Right kidney (tissue), 9 donors: ENCODE measurements at places on chromosomes 2 and 18.

DNA sequence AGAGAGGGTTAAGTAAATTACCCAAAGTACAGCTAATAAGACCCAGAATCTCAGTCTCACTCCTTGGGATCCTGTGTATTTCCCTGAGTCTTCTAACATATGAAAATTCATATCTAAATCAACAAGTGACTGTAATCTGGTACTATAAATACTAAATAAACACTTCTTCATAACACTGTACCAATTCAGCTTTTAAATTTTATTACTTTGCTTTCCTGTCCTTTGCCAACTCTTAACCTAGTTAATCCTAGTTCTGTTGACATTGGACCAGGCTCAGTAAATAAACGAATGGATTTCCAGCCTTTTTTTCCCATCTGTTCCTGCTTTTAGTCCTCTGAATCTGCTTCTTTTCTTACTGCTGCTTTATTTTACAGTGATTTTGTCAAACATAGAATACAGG lies 13.8 kb downstream of the MRPL35 start:
- DNase-seq, result no peak

DNA sequence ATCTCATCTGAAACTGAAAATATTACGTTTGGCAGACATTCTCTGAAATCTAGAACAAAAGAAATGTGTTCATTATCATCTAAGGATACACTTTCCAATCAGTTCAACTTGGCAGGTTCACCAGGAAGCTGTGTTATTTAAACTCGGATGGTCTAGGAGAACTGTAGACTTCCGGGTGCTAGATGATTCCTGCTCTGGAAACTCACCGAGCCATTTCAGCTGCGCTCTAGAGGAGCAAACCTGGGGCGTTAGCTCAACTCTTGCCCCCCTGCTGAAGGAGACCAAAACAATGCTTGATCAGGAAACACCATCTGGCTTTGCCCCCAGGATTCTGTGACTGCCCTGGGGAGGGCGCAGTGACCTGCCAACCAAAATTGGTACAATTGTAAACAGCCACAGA lies 22.9 kb downstream of the MLPH start:
- DNase-seq, result no peak

DNA sequence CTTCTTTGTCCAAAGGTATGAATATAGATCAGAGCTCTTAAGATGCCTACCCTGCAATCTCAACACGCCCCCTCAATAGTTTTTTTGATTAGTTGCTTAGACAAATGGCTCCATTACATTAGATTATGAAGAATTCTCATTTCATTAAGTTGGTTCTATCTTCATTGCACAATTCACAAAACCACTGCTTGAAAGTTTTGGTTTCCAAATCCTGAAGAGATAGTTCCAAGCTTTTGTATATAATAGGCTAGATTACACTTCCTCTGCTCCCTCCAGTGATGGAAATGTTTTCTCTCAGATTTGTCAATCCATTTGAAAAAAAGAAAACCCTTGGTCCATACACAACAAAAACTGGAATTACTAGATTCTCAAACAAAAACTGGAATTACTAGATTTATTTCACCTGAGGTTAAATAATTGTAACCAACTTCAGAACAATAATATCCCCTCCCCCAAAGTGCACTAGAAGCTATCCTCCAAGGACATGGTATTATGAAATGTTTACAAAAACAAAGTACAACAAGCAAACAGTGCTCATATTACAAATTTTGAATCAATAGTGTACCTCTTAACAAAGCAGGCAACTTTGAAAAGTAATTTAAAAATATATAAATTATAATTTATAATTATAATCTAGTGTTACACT lies 6.8 kb upstream of the TLK1 start:
- no peak for DNase-seq

GRCh38 chr2:112216167-112216566 lies 38.7 kb downstream of the ZC3H8 start:
- no peak for DNase-seq

DNA sequence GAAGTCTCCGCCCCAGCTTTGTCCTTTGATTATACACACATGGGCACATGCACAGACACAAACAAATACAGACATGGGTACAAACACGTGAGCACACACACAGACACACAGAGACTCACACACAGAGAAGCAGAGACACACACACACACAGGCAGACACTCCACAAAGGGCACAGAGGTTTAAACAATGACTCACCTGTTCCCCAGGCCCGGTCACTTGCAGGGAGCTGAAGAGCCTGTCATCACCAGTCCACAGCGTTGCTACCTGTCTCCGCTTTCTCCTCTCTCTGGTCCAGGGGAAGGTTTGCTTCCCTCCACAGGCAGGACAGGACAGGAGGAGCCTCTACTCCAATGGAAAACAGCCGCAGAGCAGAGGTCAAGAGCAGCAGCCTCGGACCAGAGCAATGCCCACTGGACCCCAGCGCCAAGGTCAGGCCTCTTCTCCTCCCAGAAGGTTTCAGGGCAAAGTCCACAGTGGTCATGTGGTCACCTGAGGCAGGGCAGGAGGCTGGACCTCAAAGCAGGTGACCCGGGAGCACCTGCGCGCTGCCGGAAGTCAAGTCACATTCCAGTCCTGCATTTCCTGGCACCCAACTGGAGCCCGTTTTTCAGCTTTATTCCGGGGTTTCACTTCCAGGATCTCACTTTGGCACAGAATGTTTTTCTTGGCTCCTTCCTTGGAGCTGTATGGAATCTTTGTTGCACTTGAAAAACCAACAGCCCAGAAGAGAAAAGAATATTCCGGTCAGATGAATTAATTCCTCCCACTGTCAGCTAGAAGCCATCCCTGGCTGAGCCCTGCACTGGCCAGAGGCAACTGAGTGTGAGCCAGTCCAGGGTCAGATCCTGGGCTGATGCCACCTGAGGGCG lies at the start of gene RAB17:
Gene RAB17, minus strand, starts transcription at position 463 of the 869 bp plus-strand sequence. CDS start 4,580 bp downstream, outside the sequence.
- peak; percentile 31 for DNase-seq

- DNase-seq, result no peak
Observed at GRCh38 chr2:64391424-64391823, 62.5 kb upstream of the LGALSL start.

DNA sequence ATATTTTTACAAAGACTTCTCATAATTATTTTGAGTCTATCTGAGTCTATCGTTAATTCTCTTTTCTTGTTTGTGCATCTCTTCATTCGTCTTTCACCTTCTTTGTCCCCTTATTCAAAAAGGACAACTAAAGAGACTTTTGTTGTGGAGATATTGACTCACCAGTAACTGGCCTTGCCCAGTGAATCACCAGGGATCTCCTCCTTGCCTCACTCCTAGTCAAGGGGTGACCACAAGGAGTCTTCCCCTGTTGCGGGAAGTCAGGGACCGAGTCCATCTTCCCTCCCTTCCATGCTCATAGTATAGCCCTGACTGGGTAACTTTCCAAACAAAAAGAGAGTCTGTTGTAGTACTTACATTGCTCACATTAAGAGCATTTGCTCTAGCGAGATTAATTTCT lies 158.9 kb downstream of the NEB start:
- no peak for DNase-seq

DNA sequence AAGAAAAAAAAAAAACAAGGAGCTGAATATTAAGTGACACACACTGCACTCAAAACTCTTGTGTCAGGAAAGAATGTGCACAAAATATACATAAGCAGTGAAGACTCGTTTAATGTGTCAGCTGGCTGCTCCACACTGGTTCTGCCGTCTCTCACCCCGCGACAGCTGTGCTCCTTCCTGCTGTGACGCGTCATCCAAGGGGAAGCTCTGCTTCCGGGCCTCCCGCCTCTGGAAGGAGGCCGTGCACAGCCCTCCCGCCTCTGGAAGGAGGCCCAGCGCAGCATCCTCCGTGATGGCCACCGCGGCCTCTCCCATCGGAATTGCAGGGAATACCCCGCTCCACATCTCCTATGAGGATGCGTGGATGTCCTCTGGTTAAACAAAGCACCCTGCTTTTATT lies 151.0 kb downstream of the HDAC4 start:
- no peak for DNase-seq

DNA sequence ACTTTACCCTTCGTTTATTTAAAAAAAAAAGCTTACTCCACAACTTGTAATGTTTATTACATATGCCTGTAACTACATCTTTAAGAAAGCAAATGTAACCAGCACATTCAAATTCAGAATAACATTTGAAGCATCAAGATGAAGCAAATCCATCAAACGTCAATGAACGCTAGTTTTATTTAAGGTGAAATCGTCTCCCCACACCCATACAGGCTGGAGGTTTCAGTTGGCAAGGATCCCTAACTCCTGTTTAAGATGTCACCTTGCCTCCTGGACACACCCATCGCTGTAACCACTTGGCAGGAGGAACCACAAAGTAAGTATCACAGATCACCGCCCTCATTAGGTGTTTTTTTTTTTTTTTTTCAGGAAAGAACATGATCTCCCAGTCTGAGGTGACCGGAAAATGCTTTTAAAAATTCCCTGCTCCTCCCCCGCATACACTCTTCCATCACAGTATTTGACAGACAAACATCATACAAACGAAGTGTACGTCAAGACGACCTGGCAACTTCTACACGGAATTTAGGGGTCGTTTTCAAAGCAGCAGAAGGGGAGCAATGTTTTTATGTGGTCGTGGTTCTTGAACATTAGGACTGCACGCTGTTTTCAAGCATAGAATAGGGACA lies 19.7 kb upstream of the STPG4 start:
- no peak for DNase-seq

DNA sequence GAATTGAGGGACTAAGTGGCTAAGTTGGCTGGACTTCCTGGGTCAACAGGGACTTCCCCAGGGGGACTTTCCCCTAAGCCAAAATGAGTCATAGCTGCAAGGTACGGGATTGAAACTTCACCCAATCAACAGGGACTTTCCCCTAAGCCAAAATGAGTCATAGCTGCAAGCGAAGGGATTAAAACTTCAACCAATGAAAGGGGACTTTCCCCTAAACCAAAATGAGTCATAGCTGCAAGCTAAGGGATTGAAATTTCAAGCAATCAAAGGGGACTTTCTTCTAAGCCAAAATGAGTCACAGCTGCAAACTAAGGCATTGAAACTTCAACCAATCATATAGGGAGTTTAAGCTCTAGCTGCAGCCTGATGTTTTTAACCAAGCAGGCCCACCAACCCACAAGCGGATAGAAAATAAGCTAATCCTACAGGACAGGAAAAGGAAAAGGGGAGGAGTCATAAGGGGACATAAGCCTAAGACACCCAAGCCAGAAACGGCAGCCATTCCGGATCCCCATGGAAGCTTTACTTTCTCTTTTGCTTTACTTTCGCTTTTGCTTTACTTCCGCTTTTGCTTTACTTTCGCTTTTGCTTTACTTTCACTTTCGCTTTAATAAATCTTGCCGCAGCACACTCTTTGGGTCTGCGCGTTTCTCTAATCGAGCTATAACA lies 1375.4 kb upstream of the CELF4 start:
- no peak for DNase-seq

DNA sequence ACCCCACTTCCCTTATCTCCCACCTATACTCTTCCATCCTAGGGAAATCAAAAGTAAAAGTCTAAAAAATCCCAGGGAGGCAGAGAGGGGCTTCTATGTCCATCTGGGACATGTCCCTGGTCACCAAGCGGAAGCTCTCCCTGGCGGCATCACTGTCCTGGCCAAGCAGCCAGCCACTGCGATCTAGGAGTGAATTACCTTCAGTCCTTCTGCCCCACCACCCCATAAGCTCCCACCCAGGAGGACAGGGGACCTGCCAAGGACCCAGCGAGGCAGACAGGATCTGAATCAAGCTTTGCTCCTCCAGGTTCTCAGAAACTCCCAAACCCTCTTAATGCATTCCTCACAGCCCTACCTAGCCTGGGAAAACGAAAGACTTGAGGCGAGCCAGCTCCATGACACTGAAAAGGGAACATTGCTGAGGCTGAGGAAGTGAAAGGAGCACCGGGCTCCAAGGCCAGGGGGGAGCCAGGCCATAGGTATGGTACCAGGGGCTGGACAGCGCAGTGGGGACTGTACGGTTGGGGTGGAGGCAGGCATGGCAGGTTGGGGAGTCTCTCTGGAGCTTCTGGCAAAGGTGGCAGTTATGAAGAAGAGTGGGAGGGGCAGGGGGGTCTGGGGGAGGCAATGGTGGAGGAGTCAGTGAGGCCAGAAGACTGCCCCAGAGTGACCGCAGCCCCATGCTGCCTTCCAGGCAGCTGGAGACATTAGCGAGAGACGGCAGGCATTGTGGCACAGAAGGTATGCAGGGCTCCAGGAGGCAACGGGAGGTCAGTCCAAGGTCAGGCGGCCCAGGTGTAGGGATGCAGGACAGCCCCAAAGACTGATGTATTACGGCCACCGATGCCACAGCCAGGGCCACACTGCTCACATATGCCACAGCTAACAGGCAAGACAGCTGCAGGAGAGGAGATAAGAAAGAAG lies 2.7 kb upstream of the SLC23A3 start:
- DNase-seq, result no peak

DNA sequence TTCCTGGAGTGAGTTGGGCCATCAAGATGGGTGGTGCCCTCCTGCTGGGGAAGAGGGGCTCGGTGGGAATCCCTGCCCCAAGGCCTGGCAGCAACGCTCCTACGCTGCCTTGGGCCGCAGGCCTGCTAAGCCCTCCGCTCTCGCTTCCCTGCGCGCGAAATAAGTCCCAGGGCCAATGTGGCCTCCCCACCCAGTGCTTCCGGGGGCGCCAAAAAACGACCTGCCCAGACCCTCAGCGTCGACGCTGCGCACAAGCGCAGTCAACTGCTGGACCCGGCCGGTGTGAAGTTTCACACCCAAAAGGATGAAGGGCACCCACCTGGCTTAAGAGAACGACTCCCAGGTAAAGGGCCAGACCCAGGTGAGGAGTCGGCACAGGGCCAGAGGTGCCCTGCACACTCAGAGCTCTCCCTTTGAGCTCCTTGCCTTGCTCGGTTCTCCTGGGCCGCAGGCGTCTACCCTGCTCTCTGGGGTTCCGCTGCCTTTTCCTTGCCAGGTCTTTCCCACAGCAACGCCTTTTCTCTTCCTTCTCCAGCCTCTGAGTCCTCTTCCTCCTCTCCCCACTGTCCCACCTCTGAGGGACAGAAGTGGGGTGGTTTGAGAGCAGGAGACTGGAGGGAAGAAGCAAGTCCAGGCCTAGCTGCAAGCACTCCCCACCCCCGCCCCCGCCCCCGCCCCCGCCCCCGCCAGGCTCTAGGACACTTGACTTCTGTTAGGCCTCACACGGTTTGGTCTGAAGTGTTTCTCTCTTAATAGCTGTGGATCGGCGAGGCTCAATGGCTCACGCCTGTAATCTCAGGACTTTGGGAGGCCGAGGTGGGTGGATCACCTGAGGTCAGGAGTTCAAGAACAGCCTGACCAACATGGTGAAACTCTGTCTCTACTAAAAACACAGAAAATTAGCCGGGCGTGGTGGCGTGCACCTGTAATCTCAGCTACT lies at the start of gene DNAJC5G:
Gene DNAJC5G, plus strand, starts transcription at position 223 of the 940 bp plus-strand sequence. CDS start 1,296 bp downstream, outside the sequence.
- DNase-seq, result no peak

DNA sequence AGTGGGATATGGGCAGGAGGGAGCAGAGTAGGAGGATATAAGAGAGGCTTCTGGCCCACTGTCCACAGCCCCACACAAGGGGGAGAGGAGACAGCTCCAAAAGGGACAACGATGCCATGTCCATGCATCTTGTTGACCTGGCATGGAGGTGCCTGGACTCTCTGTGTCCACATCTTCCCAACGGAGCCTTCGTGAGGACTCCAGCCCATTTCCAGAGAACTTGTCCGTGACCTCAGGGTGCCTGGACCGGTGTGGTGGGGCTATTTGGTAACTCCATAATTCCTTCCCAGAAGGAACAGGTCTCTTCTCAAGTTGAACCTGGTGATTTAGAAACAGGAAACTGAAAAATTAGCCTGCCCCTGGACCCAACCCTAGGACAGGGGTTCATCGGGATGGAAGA lies 133.9 kb downstream of the CYP26B1 start:
- no peak for DNase-seq
